Activated CD4-positive, alpha-beta T cell treated with anti-CD3 and anti-CD28 coated beads, Interleukin-2, amount 50 U/mL, for 48 hours (primary cell): ENCODE measurements at places on chromosomes 11 and 22.

GRCh38 chr11:1761857-1762536 is 1.7 kb downstream of the CTSD start:
- no peak for DNase-seq

- DNase-seq, result no peak
Measured at GRCh38 chr11:81787584-81788049, 946.0 kb downstream of the FAM181B start.

GRCh38 chr11:16299390-16299789 is 57.0 kb downstream of the SOX6 start:
- DNase-seq, result no peak

GRCh38 chr11:112162761-112163546 is 940 bp downstream of the IL18 start:
- no peak for DNase-seq

GRCh38 chr11:119749006-119749565 is 20.1 kb upstream of the NECTIN1 start:
- no peak for DNase-seq

GRCh38 chr11:106152013-106152412 is 74.6 kb downstream of the AASDHPPT start:
- DNase-seq, result no peak

GRCh38 chr11:60813324-60813723 is 28.2 kb downstream of the MS4A10 start:
- no peak for DNase-seq

GRCh38 chr11:86063536-86063935 is 5.3 kb downstream of the PICALM start:
- no peak for DNase-seq

DNA sequence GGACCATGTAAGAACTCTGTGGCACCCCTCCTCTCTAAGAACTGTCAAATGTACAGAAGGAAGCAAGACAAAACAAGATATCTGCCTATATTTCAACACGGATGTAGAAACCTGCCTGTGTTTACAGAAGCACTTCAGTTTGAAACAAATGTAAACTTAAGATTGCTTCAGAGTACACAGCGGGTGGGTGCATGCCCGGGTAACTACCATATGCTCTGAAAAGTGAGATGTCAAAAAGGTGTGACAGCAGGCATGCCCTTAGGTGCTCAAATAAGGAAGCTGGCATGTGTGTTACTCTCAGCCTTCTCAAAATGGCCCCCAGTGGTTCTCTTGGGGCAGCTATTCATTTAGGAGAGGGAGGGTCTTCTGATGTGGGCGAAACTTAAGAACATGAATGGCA is 5.2 kb downstream of the ACP2 start:
- DNase-seq, result no peak

DNA sequence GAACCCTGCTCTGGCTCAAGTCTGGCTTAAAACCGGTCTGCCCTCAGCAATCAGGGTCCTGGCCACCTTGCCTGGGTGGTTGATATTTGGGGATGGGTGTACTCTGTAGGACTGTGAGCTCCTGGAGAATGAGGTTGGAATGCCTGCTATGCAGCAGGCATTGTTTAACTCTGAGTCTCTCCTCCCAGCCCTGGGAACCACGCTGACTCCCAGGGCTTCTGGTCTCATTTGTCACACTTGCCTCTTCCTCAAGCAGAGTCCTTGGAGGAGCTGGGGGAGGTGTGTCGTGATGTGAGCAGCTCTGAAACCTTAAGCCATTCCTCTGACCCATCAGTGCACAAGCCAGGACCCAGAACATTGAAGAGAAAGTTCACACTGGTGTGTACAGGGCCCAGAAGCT is 340.1 kb downstream of the MN1 start:
- DNase-seq, result no peak

DNA sequence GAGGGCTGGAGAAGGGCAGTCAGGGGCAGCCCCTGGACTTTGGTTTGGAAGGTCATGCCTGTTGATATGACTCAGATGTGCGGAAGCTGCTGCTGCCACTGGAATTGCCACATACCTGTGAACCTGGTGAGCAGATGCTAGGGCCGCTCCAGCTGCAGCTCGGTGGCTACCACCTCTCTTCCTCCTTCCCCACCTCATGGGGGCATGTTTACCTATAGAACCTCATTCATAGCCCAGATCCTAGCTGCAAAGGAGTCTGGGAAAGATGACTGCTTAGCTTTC is 17.5 kb upstream of the TSPAN18 start:
- no peak for DNase-seq

- no peak for DNase-seq
Measured at GRCh38 chr11:120326845-120327281, 1.8 kb downstream of the TLCD5 start.

- no peak for DNase-seq
Measured at GRCh38 chr11:27319072-27319471, 43.9 kb downstream of the CCDC34 start.

GRCh38 chr11:50182486-50182885 is 149.8 kb downstream of the OR4C45 start:
- no peak for DNase-seq

DNA sequence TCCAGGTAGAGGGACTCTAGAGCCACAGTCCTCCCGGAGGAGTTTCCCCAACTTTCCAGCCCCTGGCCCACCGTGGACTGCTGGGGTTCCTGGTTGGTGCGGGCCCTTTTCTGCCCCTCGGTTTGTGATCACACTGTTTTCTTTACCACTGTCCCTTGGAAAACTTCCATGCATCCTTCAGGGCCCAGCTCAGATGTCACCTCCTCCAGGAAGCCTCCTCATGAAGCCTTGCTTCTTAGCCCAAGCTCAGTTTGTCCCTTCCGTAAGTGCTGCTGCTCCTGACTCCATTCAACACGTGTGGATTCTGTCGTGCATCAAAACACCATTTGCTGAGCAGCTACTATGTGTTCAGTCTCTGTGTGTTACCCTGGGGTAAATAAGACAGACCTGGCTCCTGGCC is 15.9 kb upstream of the TPCN2 start:
- no peak for DNase-seq

DNA sequence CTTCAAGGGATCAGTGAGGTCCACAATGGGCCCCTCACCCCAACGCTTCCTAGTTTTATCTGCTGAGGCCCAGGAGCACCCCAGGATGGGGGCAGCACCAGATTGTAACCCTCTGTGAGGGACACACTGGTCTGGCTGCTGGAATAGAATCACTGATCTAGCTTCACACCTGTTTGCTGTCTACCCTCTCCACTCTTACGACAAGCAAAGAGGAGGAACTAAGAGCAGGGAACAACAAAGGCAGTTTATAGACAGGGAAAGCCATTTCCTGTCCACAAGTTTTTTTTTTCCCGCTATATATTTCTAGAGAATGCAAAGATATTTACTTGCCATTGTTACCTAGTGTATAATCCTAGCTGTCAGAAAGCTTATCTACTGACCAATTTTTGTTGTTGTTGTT is 61.0 kb upstream of the CRTAM start:
- DNase-seq, result no peak

DNA sequence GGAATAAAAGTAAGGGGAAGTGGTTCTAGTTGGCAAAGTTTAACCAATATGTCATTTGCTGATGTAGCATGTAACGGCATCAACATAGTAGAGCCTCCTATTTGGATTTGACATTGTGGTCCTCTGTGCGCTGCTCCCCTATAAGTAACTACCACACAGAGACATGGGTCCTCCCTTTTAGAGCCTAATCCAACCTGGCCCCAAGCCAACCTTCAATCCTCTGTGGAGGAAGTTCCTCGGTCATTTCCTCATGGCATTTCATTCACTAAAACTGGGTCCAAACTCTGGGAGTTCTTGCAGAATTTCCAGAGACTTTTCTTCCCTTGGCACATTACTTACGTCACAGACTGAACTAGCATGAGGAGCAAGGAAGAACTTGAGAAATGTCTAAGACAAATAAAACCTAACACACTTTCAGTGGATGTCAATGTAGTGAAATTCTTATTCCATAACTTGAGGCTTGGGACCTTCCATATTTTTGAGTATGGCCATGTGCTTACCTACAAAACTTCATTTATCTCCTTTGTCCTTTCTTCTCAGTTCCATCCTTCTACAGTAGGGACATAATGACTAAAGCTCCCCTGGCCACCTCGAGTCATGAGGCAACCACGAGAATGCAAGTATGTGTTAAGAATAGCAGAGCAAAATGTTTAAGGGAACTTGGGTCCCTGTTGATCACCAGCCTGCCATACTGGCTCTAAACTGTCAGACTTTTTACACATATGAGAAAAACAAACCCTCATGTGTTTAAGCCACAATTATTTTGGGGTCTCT is 34.7 kb downstream of the MMP20 start:
- no peak for DNase-seq

DNA sequence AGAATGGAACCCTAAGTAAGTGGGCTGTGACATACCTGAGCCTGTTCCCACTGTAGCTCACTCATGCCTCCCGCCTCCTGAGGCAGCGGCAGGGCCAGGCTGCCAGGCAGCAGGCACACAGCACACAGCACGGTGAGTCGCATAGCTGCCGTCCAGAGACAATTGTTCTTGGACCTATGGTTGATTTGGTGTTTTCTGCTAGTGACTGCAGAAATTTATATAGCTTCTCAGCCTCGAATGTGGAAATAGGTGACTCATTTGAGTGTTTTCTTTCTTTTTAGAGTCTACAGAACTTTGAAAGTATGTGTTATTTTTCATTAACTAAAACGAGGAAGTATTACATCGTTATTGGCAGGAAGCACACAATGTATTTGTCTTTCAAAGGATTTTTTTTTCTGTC is at the start of gene MMP7:
MMP7 (minus strand) TSS at position 190 of the 400 bp plus-strand sequence; CDS start at position 143, 47 bp downstream.
- no peak for DNase-seq

DNA sequence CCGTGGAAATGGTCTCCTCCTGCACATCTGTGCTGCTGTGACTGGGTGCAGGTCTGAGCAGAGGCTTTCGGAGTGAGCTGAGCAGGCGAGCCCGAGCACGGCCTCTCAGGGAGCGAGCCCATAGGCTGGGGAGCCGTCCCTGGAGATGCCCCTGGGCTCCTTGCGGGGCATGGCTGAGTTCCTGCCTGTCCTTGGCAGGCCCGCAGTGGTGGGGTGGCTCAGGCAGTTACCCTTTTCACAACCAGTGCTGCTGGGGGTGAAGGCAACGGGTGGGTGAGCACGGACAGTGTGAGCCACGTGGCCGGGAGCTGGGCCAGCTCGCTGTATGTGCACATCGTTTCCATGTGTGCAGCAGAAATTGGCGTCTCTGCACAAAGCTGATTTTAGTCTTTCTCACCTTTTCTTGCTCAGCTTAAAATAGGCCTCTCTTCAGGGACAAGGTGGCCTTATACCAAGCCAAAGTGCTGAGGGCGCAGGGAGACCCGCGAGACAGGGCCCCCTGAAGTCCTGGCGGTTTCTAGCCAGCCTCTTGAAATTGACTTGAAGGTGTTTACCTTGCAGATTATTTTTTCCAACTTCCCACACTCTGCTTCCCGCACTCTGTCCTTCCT is at the start of gene TP53AIP1:
TP53AIP1 (minus strand) TSS at position 55 of the 611 bp plus-strand sequence. CDS start 5,053 bp downstream, outside the sequence.
- no peak for DNase-seq

DNA sequence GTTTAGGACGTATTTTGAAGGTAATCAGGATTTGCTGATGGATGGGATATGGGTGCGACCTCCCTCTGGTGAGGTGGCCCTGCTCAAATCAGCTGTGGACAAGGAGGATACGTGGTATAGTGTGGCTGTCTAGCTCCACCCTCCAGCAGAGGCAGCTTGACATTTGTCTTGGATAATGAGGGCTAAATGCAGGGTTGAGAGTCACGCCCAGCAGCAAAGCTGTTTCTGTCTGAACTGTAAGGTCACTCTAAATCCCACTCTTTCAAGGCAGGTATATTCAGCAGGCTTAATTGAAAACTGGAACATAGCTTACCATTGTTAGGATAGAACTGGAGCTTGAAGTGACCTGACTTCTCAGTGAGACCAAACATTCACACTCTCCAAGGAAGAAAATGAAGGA is 98.7 kb downstream of the SWAP70 start:
- no peak for DNase-seq

- DNase-seq, result no peak
Measured at GRCh38 chr11:65059959-65060824, 1.8 kb upstream of the NAALADL1 start.

GRCh38 chr11:32916994-32917393 is 24.4 kb downstream of the QSER1 start:
- DNase-seq, result no peak

GRCh38 chr11:69822676-69823494 is 3.7 kb upstream of the FGF3 start:
- DNase-seq, result no peak

DNA sequence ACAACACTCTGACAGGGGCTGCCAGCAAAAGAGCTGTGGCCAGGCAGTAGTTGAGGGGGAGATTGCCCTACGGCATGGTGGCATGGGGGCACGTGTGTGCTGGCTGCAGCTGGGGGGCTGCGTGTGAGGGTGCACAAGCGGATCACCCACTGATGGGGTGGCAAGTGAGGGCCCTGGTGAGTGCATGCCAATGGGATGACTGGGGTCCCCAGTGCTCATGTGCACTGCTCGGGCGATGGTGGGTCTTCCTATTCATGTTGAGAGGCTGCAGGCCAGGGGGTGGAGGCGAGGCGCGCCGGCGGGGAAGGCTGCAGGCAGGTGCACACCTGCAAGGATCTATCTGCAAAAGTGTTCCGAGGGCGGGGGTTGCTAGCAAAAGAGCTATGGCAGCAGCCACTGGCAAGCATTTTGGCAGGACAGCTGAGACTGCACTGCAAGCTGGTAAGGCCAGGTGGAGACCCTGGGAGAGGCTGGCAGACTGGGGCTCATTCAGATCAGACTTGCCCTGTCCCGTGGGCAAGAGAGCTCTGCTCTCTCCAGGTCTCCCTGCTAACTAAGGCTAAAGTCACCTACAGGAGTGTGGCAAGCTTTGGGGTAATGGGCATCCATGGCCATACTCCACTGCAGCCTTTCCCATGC is 12.0 kb downstream of the OR51I2 start:
- DNase-seq, result no peak

GRCh38 chr11:102783720-102784119 is 3.3 kb upstream of the MMP10 start:
- no peak for DNase-seq

DNA sequence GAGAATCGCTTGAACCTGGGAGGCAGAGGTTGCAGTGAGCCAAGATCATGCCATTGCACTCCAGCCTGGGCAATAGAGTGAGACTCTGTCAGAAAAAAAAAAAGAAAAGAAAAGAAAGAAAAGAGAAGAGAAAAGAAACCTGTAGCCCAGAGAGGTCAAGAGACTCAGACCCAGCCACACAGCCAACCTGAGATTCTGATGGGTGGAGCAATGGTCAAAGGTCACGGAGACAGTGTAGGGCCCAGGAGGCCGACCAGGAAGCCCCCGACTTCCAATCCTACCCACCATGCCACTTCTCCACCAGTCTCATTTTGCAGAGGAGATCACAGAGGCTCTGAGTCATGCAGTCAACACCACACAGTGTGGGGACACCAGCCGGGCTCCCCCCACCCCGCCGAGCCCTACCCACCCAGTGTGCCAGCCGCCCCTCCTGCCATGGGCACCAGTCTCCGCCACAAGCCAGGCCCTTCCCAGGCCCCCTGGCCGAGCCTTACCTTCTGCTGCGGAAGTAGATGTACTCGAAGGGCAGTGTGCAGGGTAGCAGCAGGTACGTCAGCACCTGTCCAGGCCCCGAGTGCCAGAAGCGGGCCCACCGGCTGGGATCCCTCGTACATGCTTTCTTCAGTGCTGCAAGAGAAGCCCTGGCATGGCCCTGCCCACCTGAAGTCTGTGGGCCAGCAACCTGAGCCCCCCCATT is 7.9 kb downstream of the PNPLA5 start:
- no peak for DNase-seq
